Foreskin melanocyte (primary cell): ENCODE measurements at places on chromosomes 3 and 15.

- DNase-seq, result no peak
Observed at GRCh38 chr3:186895406-186895805, 34.9 kb upstream of the ST6GAL1 start.

GRCh38 chr15:26889298-26889898 lies 22.5 kb downstream of the GABRA5 start:
- DNase-seq, result peak; percentile 49

DNA sequence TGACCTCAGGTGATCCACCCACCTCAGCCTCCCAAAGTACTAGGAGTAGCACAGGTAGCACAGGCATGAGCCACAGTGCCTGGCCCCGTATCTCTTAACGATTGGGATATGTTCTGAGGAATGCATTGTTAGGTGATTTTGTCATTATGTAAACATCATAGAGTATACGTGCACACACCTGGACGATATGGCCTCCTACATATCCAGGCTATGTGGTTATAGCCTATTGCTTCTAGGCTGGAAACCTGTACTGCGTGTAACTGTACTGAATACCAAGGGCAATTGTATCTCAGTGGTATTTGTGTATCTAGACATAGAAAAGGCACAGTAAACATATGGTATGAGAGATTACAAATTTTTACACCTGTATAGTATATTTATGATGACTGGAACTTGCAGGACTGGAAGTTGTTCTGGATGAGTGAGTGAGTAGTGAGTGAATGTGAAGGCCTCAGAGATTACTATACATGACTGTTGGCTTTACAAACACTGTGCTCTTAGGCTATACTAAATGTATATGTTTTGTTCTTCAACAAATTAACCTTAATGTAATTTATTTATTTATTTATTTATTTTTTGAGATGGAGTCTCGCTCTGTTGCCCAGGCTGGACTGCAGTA lies 120.7 kb downstream of the MBNL1 start:
- no peak for DNase-seq

DNA sequence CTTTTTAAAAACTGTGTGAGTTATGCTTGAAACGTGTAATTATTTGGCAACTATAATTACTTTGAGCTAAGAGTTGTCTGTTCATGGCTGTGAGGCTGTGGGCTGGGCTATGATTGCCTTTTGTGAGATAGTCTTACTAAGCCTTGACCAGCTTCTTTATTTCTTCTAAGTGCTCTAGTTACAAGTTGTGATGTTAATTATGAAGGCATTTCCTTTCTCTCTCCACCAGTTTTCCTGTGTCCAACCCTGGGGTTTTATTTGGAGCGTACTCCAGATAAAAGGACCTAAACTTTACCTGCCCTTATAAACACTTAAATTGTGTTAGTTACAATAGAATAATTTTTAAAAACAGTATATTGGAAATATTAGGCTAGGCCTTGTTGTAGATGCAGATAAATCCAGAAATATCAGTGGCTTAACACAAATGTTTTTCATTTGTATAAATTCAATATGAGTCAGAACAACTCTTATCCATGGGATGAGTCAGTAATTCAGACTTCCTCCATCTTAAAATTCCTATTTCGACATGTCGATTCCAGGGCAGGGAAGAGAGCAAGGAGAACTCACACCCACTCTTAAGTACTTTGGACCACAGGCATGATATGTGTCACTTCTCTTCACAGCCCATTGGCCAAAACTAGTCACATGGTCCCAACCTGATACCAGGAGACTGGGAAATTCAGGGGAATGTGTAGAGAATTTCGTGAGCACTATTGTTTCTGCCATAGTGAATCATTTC lies 17.0 kb downstream of the TMEM62 start:
- DNase-seq, result peak; percentile 24

- no peak for DNase-seq
Observed at GRCh38 chr3:133894353-133895207, 1.1 kb downstream of the RAB6B start.

DNA sequence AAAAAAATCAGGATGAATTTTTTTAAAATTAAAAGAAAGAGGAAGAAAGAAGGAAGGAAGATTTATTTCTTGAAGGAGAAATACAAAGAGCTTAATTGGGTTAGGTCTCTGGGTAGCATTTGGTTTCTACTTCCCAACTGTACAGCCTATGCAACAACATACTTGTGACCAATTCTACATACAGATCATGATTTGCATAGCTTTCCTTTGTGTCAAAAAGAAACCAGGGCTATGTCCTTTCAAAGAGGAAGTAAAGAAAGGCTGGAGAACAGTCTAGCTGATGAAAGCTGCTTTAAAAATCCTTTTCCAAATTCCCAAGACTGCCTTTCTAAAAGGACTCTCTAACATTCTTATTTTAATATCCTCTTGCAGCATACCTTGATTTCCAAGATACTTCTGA lies 6.1 kb upstream of the HGD start:
- DNase-seq, result no peak

DNA sequence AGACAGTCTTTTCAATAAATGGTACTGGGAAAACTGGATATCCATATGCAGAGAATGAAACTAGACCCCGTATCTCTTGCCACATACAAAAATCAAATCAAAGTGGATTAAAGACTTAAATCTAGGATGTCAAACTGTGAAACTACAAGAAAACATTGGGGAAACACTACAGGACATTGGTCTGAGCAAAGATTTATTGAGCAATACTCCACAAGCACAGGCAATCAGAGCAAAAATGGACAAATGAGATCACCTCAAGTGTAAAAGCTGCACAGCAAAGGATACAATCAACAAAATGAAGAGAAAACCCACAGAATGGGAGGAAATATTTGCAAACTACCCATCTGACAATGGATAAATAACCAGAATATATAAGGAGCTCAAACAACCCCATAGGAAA lies 38.4 kb upstream of the MBNL1 start:
- no peak for DNase-seq

DNA sequence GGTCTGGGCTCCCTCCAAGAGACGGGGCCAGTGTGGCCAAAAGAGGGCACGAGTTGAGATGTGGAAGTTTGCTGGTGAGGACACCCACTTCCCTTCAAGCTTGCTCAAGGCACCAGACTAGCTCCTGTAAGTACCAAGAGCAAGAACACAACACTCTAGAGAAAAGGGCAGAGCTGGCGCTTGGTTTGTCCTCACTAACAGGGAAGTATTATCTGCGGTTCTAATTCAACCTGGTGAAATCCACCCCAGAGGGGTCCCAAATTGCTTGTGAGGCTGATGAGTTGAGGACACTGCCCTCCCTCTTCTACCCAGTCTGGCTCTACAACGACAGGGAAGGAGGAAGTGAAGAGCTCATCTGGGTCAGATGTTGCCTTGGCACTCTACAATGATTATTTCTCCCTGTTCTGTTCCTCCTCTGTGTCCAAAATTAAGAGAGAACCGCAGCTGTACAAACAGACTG lies 16.9 kb upstream of the FSIP1 start:
- no peak for DNase-seq

- DNase-seq, result peak; percentile 21
Observed at GRCh38 chr15:75307778-75308390, 25.2 kb downstream of the GOLGA6D start.

GRCh38 chr15:47437491-47437890 lies 279.8 kb upstream of the SEMA6D start:
- DNase-seq, result no peak
